SJCRH30 (cell line): ENCODE measurements at places on chromosomes 5 and 9.

DNA sequence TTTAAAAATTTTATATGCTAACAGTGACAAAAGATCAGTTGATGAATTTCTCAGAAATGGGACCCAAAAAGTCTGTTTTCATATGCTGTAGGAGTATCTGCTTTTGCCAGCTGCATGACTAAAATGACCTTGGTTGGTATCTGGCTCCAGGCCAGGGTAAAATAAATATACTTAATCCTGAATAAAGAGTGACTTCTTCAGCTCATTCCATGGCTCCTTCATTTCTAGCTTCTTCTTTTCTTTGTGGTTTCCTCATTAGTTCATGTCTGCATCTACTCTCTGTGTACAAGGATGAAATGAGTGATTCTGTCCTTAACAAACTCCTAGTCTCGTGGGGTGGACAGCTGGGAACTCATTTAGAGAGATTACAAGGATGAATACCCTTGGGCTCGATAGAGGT lies 36.0 kb downstream of the RCL1 start:
- peak; percentile 69 for DNase-seq

DNA sequence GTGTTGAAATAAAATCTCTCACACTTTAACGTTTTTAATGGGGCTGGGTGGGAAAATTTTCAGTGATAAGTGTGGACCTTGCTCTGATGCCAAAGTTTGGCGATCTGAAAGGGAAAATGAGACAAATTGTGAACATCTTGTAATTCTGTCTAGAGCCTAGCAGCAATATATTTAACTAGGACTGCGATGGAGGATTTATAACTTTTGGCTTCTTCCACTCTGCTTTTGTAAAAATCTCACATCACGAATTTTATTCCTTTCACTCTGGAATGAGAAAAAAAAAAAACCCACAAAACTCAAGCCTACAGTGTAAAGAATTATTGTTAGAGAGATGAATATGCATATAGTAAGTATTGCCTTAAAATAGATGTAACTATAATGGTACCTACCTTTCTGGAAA lies 19.9 kb downstream of the CCNH start:
- DNase-seq: no peak

- no peak for DNase-seq
Measured at GRCh38 chr5:176732736-176733405, 77.5 kb upstream of the UNC5A start.

- DNase-seq: no peak
Measured at GRCh38 chr5:178238711-178239592, 6.3 kb upstream of the PHYKPL start.

- peak; percentile 26 for DNase-seq
Measured at GRCh38 chr5:108726446-108727235, 21.1 kb upstream of the FER start.

- no peak for DNase-seq
Measured at GRCh38 chr5:39628348-39628747, 203.6 kb upstream of the DAB2 start.
